Stimulated activated CD4-positive, alpha-beta T cell treated with anti-CD3 and anti-CD28 coated beads, Interleukin-15, amount 100 ng/mL, for 1 hour (primary cell): ENCODE measurements at places on chromosomes 2 and 18.

DNA sequence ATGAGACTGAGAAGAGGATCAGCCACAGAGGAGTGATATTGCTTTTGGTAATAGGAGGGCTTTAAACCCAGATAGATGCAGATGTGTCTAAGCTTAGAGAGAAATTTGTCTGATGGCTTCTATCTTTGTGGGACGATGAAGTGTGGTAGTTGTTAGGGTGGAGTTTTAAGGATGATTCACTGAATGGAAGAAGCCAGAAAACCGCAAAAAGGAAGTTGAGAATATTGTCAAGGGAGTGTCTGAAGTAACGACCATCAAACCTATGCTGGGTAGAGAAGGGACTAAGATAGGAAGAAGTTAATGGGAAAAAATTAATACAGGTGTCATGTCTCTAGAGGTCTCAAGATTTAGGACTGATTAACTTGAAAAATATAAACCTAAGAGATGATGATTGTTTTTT lies 195.6 kb upstream of the MC4R start:
- DNase-seq, result no peak

- DNase-seq, result no peak
These were observed 2.8 kb downstream of the SP9 start for GRCh38 chr2:174337337-174338146.

DNA sequence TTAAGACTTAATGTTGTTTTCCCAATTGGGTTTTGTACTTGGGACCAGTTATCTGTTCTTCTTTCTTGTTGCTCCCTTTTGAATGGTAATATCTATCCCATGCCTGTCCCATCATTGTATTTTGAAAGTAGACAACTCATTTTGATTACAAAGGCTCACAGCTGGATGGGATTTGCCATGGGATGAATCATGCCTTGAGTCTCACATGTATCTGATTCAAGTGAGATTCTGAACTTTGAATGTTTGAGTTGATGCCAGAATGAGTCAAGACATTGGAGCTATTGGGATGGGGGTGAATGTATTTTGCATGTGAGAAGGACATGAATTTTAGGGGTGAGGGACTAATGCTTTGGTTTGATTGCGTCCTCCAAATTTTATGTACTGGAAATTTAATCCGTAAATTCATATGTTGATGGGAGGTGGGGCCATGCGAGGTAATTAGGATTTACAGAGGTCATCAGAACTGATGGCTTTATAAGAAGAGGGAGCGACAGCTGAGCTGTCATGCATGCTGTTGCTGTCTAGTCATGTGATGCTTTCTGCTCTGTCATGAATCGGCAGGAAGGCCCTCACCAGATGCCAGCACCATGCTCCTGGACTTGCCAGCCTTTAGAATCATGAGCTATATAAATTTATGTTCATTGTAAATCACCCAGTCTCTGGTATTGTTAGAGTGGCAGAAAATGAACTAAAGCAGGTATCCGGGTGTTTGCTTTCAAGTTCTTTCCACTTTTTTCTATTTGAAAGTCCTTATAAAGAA lies 741.3 kb upstream of the RAB6C start:
- no peak for DNase-seq

- DNase-seq, result no peak
These were observed 28.4 kb downstream of the ADCYAP1 start for GRCh38 chr18:933082-933481.

DNA sequence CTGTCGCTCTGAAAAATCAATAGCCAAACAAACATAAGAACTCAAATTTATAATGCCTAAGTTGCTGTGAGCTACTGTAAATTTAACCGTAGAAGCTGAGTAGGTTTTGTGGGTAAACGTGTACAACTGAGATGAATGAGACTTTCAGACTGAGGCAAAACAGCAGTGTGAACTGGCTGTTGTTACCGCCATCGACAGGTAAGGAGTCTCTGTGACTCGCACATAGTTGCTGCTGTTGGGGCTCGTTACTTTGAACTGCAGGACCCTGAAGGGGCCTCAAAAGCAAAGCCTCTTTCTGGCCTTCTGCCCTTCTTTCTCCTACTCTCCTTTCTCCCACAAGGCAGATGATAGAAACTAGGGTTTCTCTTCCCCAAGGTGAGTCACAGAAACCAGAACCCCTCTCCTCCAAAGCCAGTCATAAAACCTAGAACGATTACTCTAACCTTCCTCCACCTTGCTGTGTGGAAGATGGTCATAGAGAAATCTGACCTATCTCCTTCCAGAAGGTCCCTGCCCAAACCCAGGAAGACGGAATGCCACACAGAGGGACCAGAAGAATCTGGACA lies 101.2 kb downstream of the DLGAP1 start:
- DNase-seq, result no peak

- DNase-seq, result no peak
These were observed 63.3 kb upstream of the ASAP2 start for GRCh38 chr2:9143264-9143815.

- DNase-seq, result peak; percentile 63
These were observed at the start of gene NMUR1 for GRCh38 chr2:231530099-231531011. TSS of gene NMUR1 (minus strand) at chr2:231530445. CDS start at chr2:231530361, 84 bp downstream.

- no peak for DNase-seq
These were observed 54.5 kb upstream of the TMEM163 start for GRCh38 chr2:134773335-134773734.

- no peak for DNase-seq
These were observed 124.5 kb upstream of the BARD1 start for GRCh38 chr2:214934006-214934405.

GRCh38 chr2:96739076-96739632 lies 710 bp downstream of the LMAN2L start:
- DNase-seq, result no peak

GRCh38 chr2:234823877-234824376 lies 127.9 kb upstream of the SH3BP4 start:
- DNase-seq, result no peak

- DNase-seq, result no peak
These were observed 103.2 kb downstream of the CTIF start for GRCh38 chr18:48641981-48642380.

DNA sequence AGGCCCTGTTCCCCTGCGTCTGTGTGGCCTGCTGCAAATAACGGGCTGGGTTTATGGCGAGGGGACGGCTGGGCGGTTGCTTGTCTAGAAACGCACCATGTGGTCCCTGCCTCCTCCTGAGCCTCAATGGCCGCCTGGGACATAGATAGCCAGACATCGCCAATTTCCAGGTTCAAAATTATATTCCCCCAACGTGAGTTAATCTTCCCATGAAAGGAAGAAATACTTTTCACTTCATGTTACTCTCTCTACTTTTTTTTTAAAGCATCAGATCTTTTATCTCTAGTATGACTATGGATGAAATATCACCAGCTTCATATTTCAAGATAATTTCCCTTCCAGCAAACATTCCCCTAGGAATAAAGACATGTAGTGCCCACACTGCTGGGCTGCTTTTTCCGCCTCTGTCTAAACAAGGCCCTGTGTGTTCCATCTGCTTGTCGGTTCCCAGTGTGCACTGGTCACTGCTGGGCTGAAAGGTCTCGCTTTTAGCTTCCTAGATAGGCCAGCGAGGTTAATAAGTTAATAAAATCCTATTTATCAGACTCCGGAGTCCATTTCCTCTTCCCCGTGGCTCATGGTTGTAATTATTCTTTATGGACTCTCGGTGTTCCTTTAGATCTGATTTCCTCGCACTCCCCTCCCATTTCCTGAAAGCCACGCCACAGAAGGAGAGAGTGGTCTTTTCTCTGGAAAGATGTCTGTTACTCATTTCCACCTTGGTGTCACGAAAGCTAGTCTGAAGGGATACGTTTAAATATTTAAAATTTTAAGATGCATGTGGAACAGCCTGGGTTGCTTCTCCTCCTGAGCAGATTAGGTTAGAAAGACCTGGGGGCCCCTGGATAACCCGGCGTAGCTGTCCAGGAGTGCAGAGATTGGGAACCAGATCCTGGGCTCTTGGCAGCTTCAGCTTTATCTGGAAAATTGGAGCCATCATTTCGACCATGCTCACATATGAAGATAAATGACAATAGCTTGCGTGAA lies 196.6 kb upstream of the COPS8 start:
- no peak for DNase-seq

DNA sequence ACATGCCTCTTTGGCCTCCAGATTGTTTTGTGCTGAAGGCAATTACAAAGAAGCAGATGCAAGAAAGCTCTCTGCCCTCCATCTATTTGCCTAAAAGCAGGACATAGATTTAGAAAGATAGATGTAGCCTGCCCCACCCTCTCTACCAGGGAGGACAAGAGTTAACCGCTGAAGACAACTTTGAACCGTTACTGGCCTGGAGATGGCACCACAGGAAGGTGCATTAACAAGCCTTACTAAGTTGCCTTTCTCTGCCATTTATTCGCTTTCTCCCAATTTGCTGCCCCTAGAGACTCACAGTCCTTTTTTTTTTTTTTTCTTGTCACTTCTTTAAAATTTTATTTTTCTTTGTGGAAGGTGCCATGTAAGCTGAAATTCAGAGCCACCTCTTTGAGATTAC lies 28.8 kb upstream of the RMDN2 start:
- DNase-seq, result no peak

DNA sequence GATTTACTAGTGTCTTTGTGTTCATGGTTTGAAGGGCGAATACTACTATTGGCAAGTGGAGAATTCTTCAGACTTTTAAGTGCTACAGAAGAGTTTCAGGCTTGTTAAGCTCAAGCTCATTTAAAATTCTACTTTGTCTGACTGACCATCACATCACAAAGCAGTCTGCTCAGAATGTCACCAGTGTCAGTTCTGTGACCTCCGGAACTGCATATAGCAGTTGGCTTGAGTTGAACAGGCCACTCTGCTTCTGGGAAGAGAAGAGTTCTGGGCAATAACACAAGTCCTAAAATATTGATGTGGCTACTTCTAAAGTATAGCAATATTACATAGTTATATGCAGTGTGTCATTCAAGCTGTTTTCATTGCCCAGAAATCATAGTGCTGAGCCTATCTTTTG lies 245.0 kb upstream of the BOD1L2 start:
- no peak for DNase-seq

DNA sequence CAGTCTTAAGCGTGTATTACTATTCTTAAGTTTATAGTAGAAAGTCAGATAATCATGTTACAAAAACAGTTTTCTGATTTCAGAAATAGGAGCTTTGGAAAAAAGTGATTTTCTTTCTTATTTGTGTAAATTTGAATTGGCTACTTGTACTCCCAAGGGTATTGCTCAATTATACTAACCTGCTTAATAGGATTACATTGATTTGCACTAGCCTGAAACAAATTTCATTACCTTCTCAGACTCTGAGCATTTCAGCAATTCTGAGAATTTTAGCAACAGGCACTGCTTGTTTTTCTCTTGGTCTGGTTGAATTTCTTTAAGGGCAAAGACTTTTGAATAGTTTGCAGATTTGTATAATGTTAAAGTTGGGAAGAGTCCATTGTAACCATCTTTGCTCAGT lies 87.2 kb upstream of the NXPH2 start:
- DNase-seq, result no peak

DNA sequence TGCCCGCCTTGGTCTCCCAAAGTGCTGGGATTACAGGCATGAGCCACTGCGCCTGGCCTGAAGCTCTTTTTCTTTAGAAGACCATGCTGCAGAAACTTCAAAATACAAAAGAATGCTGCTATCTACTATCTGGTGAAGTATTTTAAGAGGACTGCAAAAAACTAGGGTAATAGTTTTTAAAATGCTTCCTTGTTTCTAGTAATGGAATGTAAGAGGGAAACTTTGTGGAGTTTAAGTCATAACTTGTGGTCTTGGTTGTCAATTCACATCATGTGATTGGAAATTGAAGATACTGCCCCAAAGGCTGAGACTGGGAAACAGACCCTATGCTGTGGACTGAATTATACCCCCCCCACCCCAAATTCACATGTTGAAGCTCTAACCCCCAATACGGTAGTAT lies 68.3 kb downstream of the B3GNT2 start:
- DNase-seq, result no peak

DNA sequence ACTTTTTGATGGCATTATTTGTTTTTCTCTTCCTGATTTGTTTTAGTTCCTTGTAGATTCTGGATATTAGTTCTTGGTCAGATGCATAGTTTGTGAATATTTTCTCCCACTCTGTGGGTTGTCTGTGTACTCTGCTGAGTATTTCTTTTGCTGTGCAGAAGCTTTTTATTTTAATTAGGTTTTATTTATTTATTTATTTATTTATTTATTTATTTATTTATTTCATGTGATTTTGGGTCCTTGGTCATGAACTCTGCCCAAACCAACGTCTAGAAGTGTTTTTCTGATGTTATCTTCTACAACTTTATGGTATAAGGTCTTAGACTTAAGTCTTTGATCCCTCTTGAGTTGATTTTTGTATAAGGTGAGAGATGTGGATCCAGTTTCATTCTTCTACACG lies 292.2 kb downstream of the CDH7 start:
- no peak for DNase-seq

- no peak for DNase-seq
These were observed 174.4 kb downstream of the ICOS start for GRCh38 chr2:204110751-204111516.

GRCh38 chr18:25786758-25787157 lies 303.7 kb downstream of the SS18 start:
- no peak for DNase-seq

DNA sequence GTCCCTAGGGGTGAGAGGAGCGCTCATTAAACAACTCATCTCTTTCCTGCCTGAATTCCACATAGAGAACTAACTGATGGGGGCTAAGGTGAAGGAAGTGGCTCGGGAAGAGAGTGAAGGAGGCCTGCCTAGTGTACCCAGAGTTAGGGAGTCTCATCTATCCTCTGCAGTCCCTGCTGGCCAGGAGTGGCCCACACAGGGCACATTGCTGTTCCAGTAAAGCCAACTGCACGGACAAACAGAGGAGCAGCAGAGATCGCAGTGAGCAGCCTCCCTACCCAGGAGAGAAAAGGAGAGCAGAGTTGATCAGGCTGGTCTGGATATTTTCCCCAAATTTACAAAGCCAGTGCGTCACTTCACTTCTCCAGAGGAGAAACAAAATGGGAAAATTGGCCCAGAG lies 16.9 kb upstream of the FN1 start:
- no peak for DNase-seq

DNA sequence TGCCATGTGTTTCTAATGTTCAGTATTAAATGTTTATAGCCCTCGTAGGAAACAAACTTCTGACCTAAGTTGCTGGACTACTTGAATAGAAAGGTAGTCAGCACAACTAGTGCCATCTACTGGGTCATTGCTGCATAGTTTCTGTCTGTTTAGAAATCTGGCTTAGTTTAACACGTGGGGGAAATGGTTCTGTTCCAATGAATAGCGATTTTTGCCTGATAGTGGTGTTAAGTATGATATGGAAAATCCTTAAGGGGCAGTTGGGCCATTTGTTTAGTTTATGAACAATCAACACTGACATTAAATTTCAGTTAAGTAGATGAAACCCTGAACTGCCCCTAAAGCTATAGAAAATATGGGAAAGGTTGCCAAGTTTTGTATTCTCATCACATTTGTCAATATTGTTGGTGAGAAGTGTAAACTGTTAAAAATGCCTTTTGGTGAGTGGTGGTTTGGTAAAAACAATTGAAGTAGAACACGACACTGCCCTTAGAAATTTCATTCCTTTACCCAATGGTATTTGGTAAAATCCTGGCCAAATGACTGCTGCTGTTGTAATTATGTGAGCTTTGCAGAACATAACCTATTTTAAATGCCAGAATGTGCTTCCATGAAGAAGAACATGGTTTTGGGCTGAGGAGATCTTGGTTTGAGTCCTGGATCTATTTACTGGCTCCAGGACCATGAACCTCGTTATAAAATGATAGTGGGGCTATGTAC lies 13.2 kb downstream of the NABP1 start:
- DNase-seq, result no peak

- no peak for DNase-seq
These were observed 9.7 kb downstream of the UXS1 start for GRCh38 chr2:106184394-106184793.

GRCh38 chr2:173424886-173425285 lies 70.2 kb downstream of the CDCA7 start:
- no peak for DNase-seq

- DNase-seq, result no peak
These were observed 72.1 kb downstream of the CAMKMT start for GRCh38 chr2:44433895-44434294.
